NCI-H460 (cell line): ENCODE measurements at places on chromosomes 1 and 21. TPM values are rescaled to one million over a fixed set of nuclear protein-coding genes. Genes with fewer than 3 reads are reported as not detected.

- no peak for DNase-seq
Observed at GRCh38 chr1:20702416-20702815, 15.4 kb downstream of the KIF17 start.

DNA sequence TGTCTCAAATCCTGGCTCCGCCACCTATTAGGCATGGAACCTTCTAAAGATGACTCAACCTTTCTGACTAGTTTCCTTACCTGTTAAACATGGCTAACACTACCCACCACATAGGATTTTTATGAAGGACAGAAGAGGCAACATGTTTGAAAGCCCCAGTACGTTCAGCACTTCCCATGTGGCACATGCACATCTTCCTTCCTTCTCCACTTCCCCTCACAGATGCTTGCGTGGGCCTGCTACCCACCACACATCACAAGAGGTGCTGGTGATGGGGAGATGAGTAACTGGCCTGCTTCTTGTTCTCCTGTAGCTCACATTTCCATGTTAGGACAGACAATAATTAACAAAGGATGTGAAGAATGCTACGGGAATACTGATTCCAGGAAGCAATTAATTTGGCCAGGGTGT lies 7.1 kb downstream of the ZBTB21 start:
- no peak for DNase-seq

DNA sequence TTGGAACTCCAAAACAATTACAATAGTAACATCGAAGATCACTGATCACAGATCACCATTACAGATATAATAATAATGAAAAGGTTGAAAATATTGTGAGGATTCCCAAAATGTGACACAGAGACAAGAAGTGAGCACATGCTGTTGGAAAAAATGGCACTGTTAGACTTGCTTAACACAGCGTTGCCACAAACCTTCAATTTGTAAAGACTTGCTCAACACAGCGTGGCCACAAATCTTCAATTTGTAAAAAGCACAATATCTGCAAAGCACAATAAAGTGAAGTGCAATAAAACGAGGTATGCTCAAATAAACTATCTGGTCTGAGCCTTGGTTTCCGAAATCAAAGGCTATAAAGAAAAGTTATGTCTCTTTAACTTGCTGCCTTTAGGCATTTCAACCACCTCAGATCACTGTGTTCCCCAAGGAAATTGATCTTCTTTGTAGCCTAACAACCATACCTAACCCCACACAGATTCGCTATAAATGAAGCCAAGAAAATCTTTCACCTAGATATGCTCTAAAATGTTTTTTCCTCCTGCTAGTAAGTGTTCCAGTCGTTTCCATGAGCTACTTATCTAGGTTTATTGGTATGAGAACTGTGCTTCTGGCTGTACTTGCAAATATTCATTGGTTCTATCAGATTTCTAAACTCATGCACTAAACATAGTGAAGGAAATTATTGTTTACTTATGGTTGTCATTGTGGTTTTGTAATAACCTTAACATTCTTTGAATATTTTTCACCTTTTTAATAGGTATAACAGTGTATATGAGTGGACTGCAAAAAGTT lies 13.1 kb upstream of the LPGAT1 start:
- DNase-seq: no peak

DNA sequence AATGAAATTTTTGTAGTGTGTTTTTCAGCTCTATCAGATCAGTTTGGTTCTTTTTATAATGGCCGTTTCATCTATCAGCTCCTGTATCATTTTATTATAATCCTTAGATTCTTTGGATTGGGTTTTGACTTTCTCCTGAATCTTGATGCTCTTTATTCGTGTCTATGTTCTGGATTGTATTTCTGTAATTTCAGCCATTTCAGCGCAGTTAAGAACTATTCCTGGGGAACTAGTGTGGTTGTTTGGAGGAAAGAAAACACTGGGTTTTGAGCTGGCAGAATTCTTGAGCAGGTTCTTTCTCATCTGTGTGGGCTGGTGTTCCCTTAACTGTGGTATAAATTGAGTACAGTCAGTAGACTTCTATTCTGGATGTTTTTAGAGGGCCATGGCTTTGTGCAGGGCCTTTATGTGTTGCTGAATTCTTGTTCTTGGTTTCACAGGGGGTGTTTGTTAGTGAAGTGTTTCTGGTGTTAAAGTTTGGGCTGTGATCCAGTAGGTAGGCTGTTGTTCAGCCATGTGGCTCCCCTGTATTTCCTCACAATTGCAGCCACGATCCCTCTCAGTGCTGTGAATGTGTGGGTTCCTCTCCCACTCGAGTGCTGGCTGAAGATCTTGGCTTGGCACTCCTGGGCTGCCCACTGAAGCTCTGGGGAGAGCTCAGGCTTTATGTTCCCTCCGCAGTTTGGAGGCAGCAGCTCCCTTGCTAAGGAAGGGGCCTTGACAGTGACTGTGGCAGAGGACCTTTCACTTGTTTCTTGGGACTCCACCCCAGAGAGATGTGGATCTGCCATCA lies 56.0 kb upstream of the CCDC190 start:
- DNase-seq: no peak

The EPHA2 gene
- 52.3 and 53.9 TPM in 2 replicates for total RNA-seq
